Stimulated activated CD4-positive, alpha-beta T cell treated with anti-CD3 and anti-CD28 coated beads, TNF-alpha, amount 100 ng/mL, for 4 hours (primary cell): ENCODE measurements at places on chromosomes 11 and 22.

DNA sequence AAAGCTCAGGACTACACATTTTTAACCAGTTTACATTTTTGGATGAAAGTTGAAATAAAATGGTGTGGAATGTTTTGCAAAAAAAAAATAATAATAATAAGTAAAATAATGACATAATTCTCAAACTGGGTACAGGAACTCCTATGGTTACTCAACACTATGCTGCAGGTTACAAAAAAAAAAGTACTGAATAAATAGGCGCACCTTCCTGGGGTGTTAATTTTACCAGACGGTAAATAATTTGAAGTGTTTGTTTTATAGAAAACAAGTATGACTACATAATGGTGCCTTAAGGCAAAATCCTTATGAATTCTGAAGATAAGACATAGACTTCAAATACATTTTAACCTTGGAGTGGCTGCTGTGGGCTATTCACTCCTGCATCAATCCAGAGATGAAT is 76.5 kb downstream of the RELT start:
- DNase-seq: no peak

DNA sequence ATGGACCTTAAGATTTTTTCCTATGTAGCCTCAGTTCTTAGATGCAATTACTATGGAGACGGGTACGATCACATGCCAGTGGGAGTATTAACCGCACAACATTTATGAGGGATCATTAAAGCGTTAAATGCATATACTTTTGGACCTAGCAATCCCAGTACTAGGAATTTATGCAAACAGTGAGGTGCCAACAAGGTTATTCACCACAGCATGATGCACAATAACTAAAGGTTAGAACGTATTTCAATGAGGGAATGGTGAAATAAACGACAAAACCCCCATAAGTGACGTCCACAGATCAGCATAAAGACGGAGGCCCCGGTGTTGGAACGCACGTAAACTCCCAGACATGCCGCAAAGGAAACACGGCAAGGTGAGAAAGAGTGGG is 539 bp downstream of the SIRT3 start:
- DNase-seq: peak; percentile 62

GRCh38 chr11:70569996-70570692 is 171.8 kb downstream of the CTTN start:
- DNase-seq: no peak

- no peak for DNase-seq
Measured at GRCh38 chr11:96257972-96258934, 84.7 kb downstream of the MAML2 start.

DNA sequence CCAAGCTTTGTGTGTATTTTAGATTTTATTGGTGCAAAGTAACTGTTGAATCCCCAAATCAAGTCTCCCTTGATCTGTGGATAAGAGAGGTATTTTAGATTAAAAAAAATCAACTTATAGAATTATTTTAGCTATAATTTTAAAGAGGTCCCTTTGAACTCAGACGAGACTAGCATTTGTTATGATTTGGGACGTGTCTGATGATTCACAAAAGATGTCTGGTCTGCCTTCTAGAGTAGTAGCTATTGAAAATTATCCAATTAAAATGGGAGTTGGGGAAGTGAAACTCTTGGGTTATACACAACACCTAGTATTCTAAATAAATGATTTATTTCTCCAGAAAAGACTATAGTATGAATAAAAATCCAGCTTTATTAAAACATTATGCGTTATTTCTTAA is 227.9 kb upstream of the GRIA4 start:
- DNase-seq: no peak

- DNase-seq: no peak
Measured at GRCh38 chr11:114080219-114080618, 20.7 kb downstream of the ZBTB16 start.

- DNase-seq: no peak
Measured at GRCh38 chr22:36026741-36027140, 1.9 kb downstream of the RBFOX2 start.

- DNase-seq: no peak
Measured at GRCh38 chr11:125516245-125516644, 20.2 kb upstream of the FEZ1 start.

- DNase-seq: no peak
Measured at GRCh38 chr11:17388609-17389210, at the start of gene KCNJ11. Gene KCNJ11, minus strand, starts transcription at chr11:17388659. Its CDS starts 568 bp downstream, at chr11:17388091.

GRCh38 chr11:30171661-30172060 is 59.2 kb upstream of the FSHB start:
- DNase-seq: no peak

- DNase-seq: no peak
Measured at GRCh38 chr11:110003426-110003825, 89.8 kb upstream of the ZC3H12C start.

DNA sequence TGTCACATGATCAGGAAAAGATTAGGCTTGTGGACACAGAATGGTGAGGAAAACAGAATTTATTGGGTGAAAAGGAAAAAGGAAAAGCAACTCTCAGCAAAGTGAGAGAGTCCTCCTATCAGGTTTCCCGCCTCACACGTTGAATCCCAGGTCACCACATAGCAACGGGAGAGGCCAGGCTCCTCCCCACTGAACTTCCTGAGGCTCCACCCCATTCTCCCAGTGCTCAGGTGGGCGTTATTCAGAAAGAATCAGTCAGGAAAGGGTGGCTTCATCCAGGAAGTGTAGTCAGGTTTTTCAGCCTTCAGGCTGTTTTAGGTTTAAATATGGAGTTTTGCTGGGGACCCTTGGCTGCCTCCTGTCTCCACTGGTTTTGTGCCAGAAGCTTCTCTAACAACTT is 66.9 kb downstream of the SPON1 start:
- no peak for DNase-seq

- no peak for DNase-seq
Measured at GRCh38 chr11:720642-721246, 14.7 kb downstream of the EPS8L2 start.

- DNase-seq: no peak
Measured at GRCh38 chr22:32752326-32752725, 49.2 kb upstream of the TIMP3 start.

DNA sequence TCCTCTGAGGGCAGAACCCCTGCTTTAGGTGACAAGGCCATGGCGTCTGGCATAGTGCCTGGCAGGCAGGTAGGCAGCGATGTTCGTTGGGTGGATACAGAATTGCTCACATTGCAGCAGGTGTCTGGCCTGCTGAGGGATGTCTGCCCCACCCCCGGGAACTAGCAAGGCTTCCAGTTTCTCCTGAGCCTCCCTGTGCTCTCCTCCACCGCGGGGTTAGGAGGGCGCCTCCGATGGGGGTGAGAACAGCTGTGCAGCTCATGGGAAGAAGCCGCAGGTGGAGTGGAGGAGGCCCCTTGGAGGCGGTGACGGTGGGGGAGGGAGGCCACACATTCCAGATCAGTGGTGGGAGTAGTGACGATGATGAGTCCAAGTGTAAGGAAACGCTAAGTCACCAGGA is 48.3 kb upstream of the JAM3 start:
- DNase-seq: no peak

GRCh38 chr11:119093942-119094815 is 7.5 kb downstream of the DPAGT1 start:
- no peak for DNase-seq

GRCh38 chr11:87616511-87616910 is 558.7 kb downstream of the RAB38 start:
- DNase-seq: no peak

DNA sequence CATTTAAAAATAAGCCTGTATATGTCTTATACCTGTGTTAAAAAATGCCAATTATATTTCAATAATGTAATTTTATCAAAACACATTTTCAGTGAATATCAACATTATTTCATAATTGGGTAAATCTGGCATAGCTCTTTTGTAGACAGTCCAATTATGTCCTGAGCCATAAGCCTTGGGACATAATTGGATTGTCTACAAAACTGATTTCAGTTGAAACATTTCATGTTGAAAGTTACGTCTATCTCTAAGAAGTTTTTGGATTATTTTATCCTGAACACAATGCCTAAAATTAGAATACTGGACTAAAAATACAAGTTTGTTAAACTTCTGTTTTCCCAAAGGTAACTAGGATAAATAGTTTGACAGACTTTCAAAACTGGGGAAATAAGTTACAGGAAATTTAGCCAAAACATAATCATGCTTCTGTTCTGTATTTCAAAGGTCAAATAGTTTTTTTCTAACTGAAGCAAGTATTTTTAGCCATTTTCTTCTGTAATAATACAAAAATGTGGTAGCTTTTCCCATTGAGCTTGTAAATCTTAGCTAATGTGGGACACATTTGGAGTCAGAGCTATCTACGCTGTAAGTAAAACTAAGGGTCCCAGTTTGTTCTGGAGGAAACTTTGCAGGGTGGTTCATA is 100.7 kb upstream of the BIRC3 start:
- no peak for DNase-seq

DNA sequence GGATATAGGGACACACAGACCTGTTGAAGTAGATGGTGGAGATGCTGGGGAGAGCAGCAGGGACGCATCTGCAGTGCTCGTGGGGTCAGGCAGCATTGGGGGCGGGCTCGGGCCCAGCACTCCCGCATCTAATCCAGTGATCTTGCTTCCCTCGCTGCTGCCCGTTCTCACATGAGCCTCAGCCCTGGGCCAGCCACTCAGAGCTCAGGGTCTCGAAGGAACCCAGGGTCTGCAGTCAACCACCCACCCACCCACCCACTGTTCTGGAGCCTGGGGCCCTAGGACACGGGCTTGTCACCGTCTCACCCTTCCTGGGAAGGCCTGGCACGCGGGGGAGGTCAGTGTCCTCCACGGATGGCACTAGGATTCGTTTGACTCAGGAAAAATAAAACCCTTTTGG is 406.0 kb downstream of the TBC1D22A start:
- DNase-seq: no peak

- no peak for DNase-seq
Measured at GRCh38 chr11:90601261-90601660, 378.4 kb upstream of the CHORDC1 start.

- DNase-seq: no peak
Measured at GRCh38 chr11:31795706-31796498, 15.2 kb downstream of the PAX6 start.

DNA sequence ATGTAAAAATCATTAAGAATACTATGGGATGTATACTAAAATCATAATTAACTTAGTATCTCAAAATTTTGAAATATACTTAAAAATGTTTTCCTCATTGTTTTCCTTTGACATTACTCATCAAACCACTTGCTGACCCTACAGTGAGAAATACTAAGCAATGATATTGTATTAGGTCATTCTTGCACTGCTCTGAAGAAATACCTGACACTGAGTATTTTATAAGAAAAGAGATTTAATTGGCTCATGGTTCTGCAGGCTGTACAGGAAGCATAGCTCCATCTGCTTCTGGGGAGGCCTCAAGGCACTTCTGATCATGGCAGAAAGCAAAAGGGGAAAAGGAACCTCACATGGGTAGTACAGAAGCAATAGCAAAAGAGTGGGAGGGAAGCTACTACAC is 950.9 kb upstream of the CHORDC1 start:
- DNase-seq: no peak

DNA sequence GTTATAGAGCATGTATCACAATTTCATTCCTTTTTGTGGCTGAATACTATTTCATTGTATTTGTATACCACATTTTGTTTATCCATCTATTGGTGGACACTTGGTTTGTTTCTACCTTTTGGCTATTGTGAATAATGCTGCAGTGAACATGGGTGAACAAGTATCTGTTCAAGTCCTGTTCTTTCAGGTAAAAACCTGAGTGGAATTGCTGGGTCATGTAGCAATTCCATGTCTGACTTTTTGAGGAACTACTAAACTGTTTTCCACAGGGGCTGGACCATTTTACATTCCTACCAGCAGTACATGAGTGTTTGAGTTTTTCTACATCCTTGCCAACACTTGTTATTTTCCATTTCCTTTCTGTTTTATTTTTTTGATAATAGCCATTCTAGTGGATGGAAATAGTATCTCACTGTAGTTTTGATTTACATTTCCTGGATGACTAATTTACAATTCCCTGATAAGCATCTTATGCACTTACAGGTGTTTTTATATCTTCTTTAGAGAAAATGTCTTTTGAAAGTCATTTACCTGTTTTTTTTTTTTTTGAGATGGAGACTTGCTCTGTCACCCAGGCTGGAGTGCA is 12.2 kb downstream of the CABIN1 start:
- DNase-seq: no peak

DNA sequence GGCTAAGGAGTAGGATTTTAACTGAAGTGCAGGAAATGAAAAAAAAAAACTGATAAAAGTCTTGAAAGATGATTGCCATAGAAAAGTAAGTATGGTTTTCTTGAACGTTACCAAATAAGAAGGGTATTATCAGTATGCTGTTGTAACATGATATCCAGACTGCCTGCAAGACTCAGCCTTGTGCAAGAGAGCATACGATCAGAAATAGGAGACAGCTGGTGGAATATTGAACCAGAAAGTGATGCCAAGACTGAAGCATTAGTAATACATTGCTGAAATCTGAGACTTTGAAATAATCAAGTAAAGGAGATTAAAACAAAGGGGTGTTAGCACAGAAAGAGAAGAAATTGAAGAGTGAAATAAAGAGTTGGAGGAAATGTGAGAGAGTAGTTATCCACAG is 452.7 kb upstream of the CNTN5 start:
- DNase-seq: no peak

DNA sequence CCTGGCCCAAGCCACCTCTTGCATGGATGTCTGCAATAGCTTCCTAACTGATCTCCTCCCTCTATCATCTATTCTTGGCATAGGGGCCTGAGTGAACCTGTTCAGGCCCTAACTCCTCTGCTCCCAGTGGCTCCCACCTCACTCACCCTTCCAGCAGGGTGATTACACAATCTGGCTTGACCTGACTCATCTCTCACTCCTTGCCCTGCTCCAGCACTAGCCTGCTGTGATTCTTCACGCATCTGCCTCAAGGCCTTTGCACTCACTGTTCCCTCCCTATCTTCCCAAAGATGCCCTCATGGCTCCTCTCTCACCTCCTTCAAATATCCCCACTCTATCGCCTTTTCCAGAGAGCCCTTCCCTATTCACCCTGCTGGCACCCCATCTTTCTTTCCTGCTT is 10.5 kb downstream of the SCN4B start:
- no peak for DNase-seq

GRCh38 chr22:36961626-36962025 is 48.2 kb downstream of the CSF2RB start:
- DNase-seq: no peak

- no peak for DNase-seq
Measured at GRCh38 chr22:42397332-42398249, 34.6 kb downstream of the NFAM1 start.

GRCh38 chr11:57263351-57263750 is 26.3 kb upstream of the APLNR start:
- no peak for DNase-seq

- no peak for DNase-seq
Measured at GRCh38 chr22:38733724-38734381, 21.9 kb downstream of the SUN2 start.

DNA sequence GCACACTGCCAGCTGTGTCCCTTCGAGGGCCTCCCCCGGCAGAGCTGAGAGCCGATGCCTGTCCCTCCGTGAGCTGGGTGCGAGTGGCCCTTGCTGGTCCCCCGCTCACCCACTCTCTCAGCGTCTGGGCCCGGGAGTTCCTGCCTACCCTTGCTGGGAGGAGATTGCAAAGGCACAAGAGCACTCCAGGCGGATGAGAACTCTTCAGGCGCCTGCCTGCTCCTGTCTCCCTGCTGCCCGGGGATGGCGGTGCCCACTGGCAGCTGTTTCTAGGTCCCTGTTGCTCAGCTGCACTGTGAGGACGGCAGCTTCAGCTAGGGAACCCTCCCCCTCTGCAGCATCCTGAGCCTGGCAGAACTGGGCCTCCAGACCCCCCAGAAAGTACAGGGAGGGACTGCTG is 61.1 kb downstream of the FLRT1 start:
- no peak for DNase-seq

- DNase-seq: no peak
Measured at GRCh38 chr11:123168955-123169484, 26.0 kb downstream of the CLMP start.

GRCh38 chr11:204587-205109 is 2.6 kb downstream of the BET1L start:
- no peak for DNase-seq
